ENCODE measurements at places on chromosomes 3 and 15.

DNA sequence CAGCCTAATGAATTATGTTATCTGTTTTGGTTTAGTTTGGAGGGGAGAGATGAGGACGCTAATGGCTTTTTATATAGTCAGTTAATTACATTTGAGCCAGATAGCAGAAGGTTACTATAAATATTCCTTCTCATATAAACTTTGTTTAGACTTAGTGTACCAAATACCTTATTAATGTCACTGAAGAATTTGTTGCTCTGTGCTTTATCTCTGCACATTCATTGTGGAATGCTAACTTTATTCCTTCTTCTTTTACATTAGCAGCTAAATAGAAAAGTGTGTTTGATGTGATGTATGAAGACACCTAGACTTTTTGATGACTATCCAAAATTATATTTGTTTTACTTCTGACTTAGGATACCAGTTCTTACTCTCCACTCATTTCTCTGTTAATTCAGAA lies 105.2 kb downstream of the EPHA3 start:
- no peak for DNase-seq

DNA sequence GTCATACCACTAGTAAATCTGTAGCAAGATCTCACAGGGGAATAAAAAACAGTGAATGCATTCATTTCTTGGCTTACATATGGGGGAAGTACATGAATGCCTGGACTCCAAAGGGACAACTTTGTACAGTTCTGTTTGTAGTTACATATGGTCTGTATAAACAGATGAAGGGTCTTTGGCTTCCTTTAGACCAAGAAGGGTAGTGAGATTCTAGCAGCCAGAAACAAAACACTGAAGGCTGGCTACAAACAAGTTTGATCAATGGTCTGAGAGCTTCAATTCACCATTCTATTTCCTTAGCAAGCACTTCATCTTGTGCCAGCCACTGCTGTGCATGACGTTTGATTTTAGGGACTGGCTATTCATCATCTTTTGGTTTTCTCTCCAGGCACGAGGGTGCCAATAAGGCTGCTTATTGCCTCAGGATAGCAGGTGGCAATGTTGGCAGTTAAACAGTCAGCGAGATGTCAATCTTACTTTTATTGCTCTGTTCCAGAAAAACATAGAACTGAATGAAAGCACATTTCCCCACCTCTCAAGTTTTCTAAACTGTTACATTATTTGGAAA lies 313.7 kb upstream of the COL8A1 start:
- DNase-seq = no peak

- no peak for DNase-seq
These were observed 3.5 kb upstream of the CHST14 start for GRCh38 chr15:40467261-40467615.

GRCh38 chr15:33785366-33785765 lies 182.9 kb upstream of the CHRM5 start:
- DNase-seq = no peak

DNA sequence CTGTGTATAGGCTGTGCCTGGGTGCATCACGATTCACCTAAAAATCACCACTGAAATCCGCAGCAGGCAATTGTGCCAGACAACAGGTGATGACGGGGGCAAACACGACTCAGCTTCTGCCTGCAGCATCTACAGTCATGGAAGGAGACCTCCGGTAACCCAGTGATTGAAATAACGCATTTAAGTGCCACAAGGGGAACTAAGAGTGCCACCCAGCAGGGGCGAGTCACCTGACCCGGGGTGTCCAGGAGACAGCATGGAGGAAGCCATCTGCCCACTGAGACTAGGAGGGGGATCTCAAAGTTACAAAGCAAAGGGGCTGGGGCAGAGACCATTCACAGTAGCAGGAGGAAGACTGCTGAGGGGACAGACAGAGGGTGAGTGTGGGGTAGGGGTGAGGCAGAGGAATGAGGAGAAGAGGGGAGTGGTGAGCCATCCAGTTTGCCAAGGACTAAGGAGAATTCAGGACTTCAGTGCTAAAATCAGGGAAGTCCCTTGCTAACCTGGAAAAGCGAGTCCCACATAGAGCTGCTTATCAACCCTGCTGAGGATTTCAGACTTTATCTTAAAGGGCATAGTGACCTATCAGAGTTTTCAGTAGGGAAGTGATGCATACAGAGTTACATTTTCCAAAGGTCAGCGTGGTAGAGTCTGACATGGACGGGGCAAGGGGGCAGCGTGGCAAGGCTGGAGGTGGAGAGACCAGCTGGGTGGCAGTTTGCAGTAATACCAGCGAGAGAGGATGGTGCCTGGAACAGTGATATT lies 256.7 kb upstream of the HES1 start:
- no peak for DNase-seq

GRCh38 chr3:120773932-120774331 lies 31.4 kb downstream of the GTF2E1 start:
- DNase-seq = no peak

- DNase-seq = no peak
These were observed 6.9 kb downstream of the SHF start for GRCh38 chr15:45180648-45181436.

GRCh38 chr3:61371123-61371522 lies 119.9 kb upstream of the FHIT start:
- DNase-seq = peak; percentile 7

DNA sequence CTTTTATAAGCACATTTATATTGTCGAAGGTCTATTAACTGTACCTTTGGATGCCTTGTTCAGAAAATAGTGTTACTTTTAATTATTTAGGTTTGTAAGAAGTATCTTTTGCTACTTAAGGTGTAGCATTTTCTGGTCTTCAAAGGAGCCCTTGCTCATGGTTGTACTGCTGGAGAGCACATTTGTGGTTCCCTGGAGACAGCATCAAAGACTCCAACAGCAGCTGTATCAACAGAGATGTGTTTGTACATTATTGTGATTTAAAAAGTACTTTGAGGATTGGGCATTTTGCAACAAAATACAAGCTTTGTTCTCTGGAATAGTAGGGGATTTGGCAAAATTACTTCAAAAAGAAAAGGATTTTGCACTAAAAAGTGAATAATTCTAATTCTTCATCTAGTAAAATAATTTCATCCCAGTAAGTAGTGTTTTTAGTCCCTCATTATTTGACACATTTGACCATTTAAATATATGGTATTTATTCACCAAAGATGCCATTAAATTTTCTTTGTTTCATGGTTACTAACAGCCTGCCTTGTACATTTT lies 16.5 kb downstream of the TBC1D23 start:
- peak; percentile 35 for DNase-seq

GRCh38 chr3:160061525-160061924 lies 72.9 kb downstream of the IL12A start:
- DNase-seq = no peak

DNA sequence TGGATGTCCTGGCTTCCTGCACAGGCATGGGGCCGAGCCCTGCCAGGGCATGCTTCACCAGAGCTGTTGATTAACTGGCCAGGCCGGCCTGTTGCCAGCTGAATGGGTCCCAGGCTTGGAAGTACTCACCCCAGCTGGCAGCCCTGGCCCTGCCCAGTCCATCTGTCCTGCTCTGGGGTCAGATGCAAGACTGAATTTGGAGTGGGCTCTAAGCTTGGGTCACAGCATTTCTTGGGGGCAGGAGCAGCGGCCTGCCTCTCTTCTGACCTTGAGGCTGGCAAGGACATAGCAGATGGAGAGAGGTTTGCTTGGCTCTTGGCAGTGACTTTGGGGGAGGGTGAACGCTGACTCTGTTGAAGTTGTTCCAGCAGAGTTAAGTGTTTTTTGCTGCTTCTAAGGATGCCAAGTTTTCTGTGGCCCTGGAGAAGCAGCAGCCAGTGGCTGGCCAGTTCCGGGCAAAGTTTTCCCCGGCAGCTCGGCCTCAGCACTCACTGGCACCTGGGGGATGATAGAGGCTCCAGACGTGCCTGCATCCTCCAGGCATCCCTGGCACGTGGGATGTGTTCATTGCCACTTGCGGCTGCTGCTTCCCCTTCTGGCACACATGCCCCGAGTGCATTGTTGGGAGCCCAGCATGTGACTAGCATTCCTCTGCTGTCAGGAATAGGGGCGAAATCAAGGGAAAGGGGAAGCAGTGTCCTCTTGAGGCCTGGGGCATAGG lies 22.9 kb downstream of the PDIA5 start:
- no peak for DNase-seq

GRCh38 chr15:67033571-67034044 lies 31.8 kb upstream of the SMAD3 start:
- DNase-seq = no peak

- DNase-seq = no peak
These were observed 8.4 kb downstream of the ACSBG1 start for GRCh38 chr15:78225783-78226541.

- DNase-seq = no peak
These were observed 14.6 kb upstream of the RFTN1 start for GRCh38 chr3:16528106-16528505.

GRCh38 chr3:99430348-99431134 lies 207.9 kb upstream of the COL8A1 start:
- DNase-seq = no peak

GRCh38 chr3:125403789-125404188 lies 28.7 kb upstream of the ZNF148 start:
- no peak for DNase-seq

DNA sequence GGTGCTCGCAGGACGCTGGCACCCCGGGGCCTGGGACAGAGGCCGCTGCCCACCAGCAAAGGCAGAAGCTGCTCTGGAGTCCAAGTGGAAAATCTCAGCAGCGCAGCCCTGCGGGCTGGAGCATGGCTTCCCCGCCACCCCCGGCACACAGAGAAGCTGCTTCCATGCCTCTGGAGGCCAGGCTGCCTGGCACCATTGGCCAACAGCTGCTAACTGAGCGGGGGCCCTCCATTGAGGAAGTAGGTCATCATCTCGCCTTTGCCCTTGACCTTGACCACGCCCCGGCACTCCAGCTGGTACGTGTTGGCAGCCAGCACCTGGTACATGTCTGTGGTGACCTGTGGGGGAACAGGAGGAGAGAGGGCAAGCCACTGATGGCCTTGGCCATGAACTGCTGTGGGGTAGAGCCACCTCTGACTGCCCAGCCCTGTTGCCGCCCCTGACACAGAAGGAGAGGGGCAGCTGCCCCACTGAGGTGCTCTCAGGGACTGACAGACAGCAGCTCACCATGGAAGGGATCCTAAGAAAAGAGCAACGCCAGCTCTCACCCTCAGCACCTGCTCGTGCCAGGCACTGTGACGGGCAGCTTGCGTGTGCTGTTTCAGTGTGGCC lies 82.8 kb downstream of the SEC22A start:
- DNase-seq = no peak

GRCh38 chr3:186937017-186937875 lies 6.9 kb downstream of the ST6GAL1 start:
- no peak for DNase-seq

- no peak for DNase-seq
These were observed 6.4 kb downstream of the PDE8A start for GRCh38 chr15:84987949-84988624.

DNA sequence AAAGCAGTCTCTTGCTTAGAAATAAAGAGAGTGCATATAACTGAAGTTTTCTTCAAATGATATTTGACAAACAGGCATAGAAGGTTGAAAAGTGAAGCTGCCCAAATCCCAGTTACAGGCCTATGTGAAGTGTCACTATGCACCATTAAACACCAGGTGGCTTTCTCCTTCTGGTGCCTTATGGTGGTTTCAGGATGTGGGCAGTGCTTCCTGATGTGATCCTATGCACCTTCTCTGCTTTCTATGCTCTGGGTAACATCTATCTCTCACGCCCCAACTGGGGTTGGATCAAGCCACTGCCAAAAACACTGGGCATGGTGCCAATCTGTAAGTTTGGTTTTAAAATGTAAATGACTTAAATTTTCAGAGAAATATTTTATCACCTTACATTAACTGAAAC lies 744.7 kb downstream of the TUSC7 start:
- DNase-seq = no peak

DNA sequence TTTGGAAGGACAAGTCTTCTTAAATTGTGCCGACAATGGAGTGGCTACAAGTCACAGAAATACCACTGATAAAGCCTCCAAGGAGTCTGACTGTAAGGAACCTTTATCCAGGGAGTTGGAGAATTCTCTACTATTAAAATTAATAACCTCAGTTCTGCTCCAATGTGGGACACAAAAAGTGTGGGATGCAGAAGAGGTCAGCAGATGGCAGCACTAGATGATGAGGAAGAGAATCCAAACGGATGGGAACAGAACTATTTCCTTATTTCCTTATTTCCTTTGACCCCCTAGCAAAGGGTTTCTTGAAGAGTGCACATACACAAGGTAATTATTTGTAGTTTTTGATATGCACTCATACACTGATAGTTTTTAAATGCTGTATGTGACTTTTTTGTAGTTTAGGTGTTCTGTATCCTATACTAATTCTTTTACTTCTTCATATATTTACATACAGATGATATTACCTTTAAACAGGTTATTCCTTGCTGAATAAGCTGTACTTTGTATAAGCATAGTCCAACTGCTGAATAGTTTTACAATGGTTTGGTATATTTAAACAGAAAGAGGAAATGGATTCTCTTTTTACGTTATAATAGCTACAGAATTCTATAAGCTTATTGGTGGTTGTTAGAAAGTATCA lies 25.6 kb upstream of the NLGN1 start:
- peak; percentile 18 for DNase-seq

- DNase-seq = no peak
These were observed 16.1 kb upstream of the C15orf61 start for GRCh38 chr15:67504796-67505195.

- peak; percentile 28 for DNase-seq
These were observed 5.2 kb upstream of the WNT7A start for GRCh38 chr3:13884851-13885703.

- no peak for DNase-seq
These were observed 1.7 kb downstream of the MEIS2 start for GRCh38 chr15:37098468-37099318.

GRCh38 chr3:99624496-99625236 lies 13.7 kb upstream of the COL8A1 start:
- no peak for DNase-seq

DNA sequence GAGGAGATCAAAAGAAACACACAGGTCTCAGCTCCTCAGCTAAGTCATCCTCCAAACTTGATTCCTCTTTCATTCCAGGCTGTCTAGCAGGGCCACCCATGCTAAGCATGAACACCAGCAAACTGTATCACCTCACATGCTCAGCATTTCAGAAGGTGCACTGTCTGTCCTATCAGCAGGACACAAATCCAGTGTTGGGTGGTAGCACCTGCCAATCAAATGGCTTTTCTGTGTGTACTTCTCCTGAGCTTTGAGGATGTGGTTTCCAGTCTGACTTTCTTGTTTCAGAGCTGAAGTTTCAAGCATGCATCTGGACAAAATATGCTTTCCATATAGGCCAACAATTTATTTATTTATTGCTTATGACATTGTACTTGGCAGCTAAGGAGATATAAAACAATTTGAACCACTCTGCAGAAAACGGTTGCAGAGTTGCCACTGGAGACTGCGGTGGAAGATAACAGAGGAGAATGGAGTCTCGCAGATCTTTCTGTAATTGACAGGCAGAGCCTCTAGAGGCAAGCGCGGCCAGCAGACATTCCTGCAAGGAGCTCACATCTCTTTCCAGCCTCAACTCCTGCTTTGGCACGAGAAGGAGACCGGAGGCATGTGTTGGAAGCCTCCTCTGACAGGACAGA lies 167.1 kb upstream of the WNT5A start:
- no peak for DNase-seq

- DNase-seq = no peak
These were observed 45.9 kb downstream of the CGNL1 start for GRCh38 chr15:57422113-57422754.

Measured in NCI-H748 treated with DMSO at 0.1 percent for 48 hours (cell line).